ENCODE measurements at places on chromosomes 4 and X.

DNA sequence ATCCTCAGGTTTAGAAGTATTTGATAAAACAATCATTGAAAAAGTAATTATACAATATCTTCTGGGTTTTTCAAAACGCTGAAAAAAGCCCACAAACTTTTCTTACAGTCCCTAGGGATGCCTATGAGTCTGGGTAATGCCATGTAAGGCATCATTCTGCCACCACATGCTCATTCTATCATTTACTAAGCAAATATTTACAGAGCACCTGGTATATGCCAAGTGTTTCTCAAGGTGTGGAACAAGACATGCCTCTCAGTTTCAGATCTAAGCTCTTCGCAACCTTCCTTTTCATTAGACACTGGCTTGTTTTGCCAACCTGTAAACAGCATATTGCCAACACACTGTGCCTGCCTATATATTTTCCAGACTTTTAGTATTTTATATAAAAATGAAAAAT lies 17.7 kb downstream of the MID1 start:
- DNase-seq, result no peak

- DNase-seq, result peak; percentile 92
These were observed 104.0 kb downstream of the FAM53A start for GRCh38 chr4:1579901-1580691.

DNA sequence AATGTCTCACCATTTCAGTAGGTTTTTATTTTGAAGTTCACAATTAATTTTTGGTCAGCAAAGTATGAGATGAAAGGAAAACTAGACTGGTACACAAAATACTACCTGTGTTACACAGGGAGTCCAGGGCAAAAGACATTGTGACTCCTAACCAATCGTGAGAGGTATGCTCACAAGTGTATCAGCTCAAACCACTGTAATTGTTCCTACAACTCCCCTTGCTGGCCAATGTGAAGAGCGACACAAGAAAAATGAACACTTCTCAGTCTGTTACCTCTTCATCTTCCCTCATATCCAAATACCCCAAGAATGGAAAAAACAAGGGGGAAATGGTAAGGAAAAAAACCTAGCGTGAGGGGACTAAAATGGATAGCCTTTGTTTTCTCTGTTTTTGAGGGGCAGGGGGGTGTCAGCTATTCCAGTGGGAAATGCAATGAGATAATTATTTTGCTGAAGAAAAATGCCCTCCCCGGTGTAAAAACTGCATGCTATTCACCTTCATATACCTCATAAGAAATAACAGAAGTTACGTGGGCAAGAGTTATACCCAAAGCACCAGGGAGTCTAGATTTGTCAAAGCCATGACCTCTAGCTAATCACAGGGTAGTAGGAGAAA lies 30.6 kb upstream of the NSUN7 start:
- DNase-seq, result no peak

GRCh38 chrX:78665342-78665741 lies 6.2 kb upstream of the RTL3 start:
- DNase-seq, result no peak

DNA sequence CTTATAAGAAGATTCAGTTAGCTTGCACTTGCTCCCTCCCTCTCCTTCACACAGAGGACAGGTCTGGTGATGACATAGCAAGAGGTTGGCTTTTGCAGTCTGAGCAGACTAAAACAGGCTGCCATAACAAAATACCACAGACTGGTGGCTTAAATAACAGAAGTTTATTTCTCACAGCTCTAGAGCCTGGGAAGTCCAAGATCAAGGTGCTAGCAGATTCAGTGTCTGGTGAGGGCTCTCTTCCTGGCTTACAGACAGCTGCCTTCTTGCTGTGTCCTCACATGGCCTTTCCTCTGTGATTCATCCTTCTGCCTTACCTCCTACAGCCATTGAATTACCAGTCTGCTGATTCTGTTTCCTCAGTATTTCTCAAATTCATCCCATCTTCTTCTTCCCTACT lies 13.1 kb downstream of the RP2 start:
- no peak for DNase-seq

- DNase-seq, result no peak
These were observed 410.2 kb downstream of the FAM47A start for GRCh38 chrX:33721927-33722326.

- DNase-seq, result no peak
These were observed 17.1 kb downstream of the MTTP start for GRCh38 chr4:99591757-99592156.

- DNase-seq, result no peak
These were observed 19.4 kb downstream of the GAK start for GRCh38 chr4:912548-913279.

GRCh38 chr4:87601361-87601760 lies 7.0 kb upstream of the DSPP start:
- DNase-seq, result no peak

GRCh38 chr4:20754036-20754435 lies 53.8 kb downstream of the PACRGL start:
- DNase-seq, result no peak

DNA sequence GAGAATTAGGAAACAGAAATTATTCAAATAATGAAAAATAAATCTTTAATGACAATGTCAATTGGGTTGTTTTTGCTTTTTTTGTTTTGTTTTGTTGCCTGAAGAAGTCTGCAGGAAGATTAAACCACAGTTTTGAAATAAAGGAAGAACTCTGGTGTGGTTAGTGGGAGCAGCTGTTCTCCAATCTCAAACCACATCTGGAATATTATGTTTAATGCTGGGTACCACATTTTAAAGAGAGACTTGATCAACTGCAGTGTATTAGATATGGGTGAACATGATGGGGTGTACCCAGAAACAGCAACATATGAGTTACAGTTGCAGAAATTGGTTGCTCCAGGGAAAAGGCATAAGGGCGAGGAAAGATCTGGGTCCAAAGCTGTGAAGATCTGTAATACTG lies 171.2 kb upstream of the RPL34 start:
- no peak for DNase-seq

GRCh38 chr4:120327276-120327675 lies 260.6 kb upstream of the MAD2L1 start:
- no peak for DNase-seq

DNA sequence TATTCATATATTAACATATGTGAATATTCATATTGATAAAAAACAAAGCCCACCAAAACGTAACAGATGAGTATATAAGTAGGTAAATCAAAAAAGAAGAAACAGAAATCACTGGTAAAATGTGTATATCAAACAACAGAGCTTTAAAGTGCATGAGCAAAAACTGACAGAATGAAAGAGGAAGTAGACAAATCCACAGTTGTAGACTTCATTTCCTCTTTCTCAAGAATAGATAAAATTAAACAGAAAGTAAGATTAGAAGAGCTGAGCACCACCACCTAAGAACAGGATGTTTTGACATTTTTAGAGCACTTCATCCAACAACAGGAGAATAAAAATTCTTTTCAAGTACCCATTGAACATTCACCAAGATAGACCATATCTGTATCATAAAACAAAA lies 64.6 kb downstream of the CNKSR2 start:
- no peak for DNase-seq

DNA sequence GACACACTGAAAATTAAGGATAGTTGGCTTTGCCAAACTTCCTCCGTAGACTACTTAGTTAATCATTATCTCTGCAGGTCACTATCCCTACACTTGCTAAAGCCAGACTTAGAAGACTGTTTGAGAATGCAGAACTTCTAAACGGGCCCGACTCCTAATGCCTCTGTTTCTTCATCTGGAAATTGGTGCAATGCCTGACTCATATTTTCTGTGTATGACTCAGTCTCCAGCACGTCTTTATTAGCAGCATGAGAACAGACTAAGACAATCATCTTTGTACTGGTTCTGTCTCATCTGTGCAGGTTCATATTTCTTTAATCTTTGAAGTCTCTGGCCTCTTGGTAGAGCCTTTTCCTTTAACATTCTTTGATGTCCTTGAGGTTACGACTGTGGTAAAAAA lies 411.9 kb upstream of the ACTRT1 start:
- no peak for DNase-seq

- DNase-seq, result no peak
These were observed 113.4 kb downstream of the SCLT1 start for GRCh38 chr4:128979934-128980333.

DNA sequence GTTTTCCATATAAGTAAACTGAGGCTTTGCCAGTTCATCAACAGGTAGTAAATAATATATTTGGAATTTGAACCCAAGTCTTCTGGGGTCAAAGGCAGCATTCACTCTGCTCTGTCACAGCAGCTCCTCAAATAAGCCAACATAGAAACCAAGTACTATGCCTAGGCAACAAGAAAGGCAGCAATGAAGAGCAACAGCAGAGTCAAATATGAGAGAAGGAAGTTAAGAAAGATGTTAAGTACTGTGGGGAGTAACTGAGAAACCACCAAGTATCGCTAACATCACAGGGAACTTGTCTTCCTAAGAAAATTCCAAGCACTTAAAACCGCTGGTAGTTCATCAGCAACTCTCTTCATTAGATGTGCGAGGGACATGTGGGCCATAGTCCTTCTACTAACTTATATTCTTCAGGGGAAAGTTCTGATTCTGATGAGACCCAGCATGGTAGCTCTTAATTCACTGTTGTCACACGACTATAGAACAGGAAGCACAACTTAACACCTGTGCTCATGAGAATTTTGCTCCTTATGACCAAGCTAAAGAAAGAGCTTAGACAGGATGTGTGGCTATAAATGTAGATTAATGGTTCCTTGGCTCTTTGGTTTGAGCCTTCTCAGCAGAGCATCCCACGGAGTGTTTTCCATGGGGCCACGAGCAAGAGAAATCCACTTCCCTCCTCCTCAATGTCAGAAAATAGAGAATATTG lies 107.8 kb downstream of the AR start:
- DNase-seq, result no peak

GRCh38 chr4:25861280-25861950 lies 1.4 kb downstream of the SEL1L3 start:
- DNase-seq, result no peak

GRCh38 chr4:118821590-118822293 lies 14.2 kb downstream of the SEC24D start:
- DNase-seq, result no peak

DNA sequence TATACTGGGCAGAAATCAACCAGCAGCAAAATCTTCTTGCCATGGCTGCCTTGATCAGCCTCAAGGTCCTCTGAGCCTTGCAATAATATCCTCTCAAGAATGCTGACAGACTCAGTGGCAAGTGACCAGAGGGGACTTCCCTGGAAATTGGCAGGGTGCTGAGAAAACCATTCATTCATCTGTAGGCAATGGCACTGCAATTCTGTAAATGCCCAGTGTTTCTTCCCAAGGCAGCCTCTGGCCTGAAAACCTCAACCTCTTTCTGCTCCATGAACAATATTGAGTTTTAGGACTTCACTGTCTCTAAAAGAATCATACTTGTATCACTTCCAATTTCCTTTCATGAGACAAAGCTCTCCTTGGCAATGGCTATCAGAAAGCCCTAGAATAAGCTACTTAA lies 754.3 kb upstream of the TENM3 start:
- no peak for DNase-seq

- no peak for DNase-seq
These were observed 223.5 kb downstream of the GRIA2 start for GRCh38 chr4:157444014-157444413.

GRCh38 chr4:24241511-24241910 lies 342.8 kb downstream of the DHX15 start:
- no peak for DNase-seq

DNA sequence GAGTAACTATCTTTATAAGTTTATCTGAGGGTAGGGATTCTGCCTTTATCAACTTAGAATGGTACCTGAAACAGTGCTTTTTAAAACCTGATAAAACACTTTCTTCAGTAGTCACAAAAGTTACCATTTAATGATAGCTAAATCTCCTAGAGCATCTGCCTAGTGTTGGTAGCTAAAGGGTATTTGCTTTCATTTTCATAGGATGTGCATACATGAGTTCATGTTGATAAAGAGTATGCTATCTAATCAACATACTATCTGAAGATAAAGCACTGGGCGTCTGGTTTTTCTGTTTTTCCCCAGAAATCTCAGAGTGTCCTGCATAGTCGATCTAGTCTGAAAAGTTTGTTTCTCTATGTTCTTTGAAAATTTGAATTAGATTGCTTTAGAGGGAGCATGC lies 75.1 kb downstream of the ADGRL3 start:
- DNase-seq, result no peak

GRCh38 chrX:56788717-56789122 lies 59.7 kb downstream of the NBDY start:
- no peak for DNase-seq

- no peak for DNase-seq
These were observed 142.0 kb downstream of the SLC10A7 start for GRCh38 chr4:146379744-146380143.

- DNase-seq, result no peak
These were observed 530.1 kb downstream of the INPP4B start for GRCh38 chr4:142316025-142316424.

GRCh38 chr4:186607490-186607889 lies 52.1 kb upstream of the MTNR1A start:
- no peak for DNase-seq

- no peak for DNase-seq
These were observed 23.3 kb downstream of the BRCC3 start for GRCh38 chrX:155094468-155095061.

GRCh38 chr4:148412460-148412994 lies 29.7 kb downstream of the NR3C2 start:
- DNase-seq, result no peak

- DNase-seq, result no peak
These were observed 41.9 kb downstream of the MAMLD1 start for GRCh38 chrX:150405006-150405405.

- no peak for DNase-seq
These were observed 70.6 kb downstream of the TNIP2 start for GRCh38 chr4:2685541-2685940.

GRCh38 chrX:84933956-84934556 lies 69.6 kb upstream of the APOOL start:
- DNase-seq, result no peak

- DNase-seq, result no peak
These were observed 107.6 kb upstream of the CBR4 start for GRCh38 chr4:169117591-169118081.

DNA sequence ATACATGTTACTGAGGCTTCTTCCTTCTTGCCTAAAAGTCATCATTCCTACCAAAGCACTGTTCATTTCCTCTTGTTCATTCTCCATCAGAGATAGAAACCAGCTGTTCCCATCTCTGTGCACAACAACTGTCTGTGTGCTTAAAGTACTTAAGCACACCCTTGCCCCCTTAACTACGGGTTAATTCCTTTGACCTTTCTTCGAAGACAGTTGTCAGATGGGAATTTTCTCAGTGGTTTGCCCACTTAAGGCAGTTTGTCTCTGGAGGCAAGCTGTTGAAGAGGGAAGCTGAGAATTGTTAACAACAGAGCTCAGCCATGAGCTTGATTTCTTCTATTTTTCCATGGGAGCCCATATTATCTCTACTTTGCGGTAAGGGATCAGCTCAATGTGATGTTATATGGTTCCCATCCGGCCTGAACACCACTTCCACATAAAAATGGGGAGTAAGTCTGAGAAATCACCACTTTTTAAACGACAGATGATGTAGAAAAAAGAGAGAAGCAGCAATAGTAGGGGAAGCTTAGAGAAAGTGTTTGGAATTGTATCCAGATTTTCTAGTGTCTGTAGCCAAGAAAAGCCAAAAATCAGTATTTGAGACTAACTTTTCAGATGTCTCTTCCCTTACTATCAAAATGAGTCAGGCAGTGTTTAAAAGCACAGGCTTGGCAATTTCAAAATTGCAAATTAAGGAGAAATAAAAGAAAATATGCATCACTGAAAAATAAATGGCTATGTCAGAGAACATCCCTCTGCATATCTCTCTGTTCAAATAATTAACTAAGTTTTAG lies 194.4 kb downstream of the SLIT2 start:
- DNase-seq, result no peak

GRCh38 chrX:15511563-15511962 lies 11.0 kb downstream of the BMX start:
- no peak for DNase-seq

- DNase-seq, result no peak
These were observed 468.2 kb upstream of the DIPK2B start for GRCh38 chrX:45668686-45669443.

Data from stimulated activated CD4-positive, alpha-beta T cell treated with anti-CD3 and anti-CD28 coated beads, Interleukin-2, amount 100 ng/mL, for 4 hours (primary cell).